ENCODE measurements at places on chromosomes 5 and 9.
A peak's percentile ranks its signal among the peaks of the same experiment; 100 is the strongest.

DNA sequence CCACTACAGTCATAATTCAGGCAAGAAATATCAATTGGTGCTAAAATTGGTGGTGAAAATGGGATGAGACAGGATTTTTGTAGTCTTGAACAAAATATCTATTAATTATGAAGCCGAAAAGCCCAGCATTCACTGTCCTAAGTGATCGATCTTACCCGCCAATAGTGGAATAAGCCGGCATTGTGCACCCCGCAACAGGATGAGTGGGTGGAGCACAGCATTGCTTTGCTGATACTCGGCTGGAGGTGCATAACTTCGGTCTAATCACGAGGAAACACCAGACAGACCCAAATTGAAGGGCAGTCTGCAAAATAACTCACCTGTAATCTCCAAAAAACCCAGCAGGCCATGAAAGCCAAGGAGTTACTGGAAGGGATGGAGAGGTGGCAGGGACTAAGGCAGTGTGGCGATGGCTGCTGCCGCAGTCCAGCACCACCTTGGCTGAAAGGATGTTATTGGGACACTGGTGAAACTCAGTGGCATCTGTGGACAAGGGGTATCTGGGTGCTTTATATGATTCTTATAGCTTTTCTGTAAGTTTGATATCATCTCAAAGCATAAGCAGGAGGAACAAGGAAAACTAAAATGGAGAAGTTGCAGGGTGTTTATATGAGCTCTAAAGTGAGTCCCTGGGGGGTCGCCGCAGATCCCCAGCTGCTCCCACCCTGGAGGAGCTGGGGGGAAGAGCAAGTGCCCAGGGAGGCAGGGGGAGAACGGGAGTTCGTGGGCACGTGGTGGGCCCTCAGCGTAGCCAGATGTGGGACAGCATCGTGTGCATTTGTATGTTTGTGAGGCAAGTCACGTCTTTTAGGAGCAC lies 45.2 kb downstream of the AHRR start:
- DNase-seq: no peak

- DNase-seq: no peak
Observed at GRCh38 chr9:112200711-112201110, 25.6 kb upstream of the SUSD1 start.

GRCh38 chr9:116549786-116550660 lies 137.1 kb upstream of the TRIM32 start:
- DNase-seq: no peak

DNA sequence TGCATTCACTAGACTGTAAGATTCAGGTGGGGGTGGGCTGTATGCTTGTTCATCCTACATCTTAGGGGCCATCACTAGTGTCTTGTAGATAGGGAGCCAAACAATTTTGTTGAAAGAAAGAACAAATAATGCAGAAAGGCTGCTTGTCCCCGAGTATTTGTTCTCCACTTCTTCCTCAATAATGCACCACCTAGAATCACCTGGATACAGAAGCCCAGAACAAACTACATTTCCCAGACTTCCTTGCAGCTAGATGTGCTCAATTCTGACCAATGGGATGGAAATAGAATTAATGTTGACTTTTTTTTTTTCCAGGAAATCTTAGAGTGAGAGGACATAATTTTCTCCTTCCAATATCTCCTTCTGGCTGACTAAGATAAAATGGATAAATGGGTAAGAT lies 38.9 kb upstream of the TNFSF8 start:
- no peak for DNase-seq

GRCh38 chr5:142913728-142914338 lies 143.7 kb downstream of the ARHGAP26 start:
- no peak for DNase-seq

- DNase-seq: no peak
Observed at GRCh38 chr9:121765021-121765950, 113.9 kb downstream of the DAB2IP start.

DNA sequence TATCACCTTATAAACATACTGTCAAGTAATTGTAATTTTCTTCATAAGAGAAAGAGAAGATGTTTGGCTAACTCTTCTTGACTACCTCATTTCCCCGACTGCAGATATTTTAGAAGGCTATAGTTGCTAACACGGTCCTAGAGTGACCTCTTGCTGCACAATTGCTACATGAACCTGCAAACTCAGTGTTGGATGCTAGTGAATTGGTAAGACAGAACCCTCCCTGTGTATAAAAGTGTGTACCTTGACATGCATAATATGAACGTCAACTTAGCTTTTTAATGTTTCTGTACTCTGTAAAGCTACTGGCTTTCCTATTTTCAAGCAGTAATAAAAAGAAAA lies 46.7 kb upstream of the CER1 start:
- peak; percentile 50 for DNase-seq

DNA sequence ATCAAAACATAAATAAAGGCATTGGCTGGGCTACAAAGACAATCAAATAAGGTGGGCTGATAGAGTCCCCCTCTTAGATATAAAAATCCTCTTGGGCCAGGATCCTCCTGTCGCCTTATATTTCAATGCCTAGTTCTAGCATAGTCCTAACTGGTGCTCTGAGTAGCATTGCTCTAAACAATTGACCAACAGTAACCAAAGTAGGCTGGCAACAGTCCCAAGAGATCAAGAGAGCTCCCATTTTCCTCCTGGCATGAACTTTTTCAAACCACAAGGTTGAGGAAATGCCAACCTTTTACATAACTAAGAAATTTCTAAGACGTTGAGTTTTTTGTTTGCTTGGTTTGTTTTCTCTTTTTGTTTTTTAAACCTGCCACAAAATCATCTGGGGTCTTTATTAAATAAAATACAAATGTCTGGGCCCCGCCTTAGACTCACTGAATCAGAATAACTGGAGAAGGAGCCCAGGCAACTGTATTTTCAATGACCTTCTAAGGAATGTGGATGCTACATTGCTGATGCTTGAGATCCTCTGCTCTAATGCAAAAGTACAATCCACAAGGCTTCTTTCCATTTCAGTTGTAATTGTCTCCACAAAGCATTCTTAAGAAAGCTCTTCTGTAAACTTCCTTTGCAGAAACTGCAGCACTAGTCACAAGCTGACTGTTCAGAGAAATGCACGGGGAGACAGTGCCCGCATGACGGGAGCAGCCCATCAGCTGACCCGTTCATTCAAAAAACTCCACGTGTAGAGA lies 2.9 kb downstream of the SLC45A2 start:
- DNase-seq: no peak

- no peak for DNase-seq
Observed at GRCh38 chr9:128781187-128782070, 5.6 kb upstream of the TBC1D13 start.

DNA sequence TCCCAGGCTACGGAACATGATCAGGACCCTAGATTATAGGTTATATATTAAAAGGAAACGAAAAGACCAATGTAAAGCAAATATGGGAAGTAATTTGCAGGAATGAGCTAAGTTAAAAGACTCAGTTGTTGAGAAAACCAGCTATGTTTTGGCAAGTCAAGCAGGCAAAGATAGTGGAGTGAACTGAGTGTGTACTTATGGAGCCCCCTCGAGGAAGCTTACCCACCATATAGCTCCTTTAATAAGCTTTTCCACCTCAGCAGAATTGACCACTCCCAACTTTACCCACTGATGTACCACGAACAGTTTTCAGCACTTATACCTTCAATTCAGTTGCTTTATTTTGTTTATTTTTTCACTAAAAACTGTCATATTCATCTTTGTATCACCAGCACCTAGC lies 57.3 kb upstream of the PJA2 start:
- DNase-seq: no peak

DNA sequence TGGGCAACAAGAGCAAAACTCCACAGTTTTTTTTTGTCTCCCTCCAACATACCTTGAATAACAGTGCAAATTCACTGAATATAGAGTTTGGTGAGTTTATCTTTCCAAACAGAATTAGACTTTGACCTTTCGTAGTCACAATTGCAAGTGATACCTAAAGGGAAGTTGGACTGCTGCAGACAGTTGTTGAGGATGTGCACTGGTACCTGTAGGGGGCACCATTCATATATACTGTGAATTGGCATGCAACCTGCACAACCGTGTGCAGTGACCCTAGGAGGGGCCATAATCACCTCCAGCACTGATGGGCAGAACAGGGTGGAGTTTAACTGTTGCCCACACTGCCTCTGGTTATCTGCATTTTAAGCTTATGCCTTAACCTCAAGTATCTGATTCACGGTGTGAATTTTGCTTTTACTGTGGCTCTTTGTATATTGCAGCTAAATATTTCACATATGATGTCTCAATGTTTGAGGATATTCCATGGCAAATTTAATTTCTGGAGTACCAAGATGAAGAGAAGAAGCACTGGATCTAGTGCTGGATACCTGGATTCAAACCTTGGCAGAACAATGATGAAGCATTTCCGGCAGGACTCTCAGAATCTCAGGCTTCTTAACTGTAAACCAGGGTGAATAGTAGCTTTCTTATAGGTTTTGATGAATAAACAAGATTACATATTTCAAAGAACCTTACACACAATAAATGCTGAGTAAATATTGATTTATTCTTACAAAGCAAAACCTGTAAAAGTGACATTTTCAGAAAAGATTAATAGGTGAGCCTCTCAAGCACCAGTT lies 144.3 kb downstream of the ACTBL2 start:
- DNase-seq: peak; percentile 29

GRCh38 chr9:134301387-134302129 lies 24.7 kb upstream of the RXRA start:
- DNase-seq: no peak

DNA sequence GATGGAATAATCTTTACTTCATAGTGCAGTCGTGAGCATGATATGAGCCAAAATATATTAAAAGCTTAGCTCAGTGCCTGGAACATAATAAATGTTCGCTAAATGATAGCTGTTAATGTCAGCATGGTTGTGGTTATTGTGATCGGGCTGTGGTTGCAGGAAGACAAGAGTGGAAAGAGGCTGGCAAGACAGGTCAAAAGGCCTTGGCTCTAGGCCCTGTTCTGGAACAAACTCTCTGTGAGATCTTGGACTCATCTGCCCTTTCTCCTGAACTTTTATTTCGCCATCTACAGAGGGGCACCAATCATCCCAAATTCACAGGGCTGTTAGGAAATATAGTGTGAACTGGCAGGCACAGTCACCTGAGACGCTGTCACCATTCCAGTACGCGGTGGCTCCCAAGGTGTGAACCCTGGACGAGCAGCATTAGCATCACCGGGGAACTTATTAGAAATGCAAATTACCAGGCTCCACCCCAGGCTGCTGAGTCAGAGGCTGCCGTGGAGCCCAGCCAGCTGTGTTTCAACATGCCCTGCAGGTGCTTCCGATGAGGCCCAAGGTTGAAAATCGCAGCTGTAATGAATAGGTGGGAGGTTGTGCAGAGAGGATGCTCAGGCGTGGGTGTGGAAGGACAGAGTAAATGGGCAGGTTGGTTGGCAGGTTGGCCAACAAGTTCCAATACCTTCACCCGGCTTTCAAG lies 50.2 kb upstream of the SAP30L start:
- DNase-seq: no peak
